Esophagus mucosa (tissue), 1 donor: ENCODE measurements at places on chromosomes 4 and X. TPM values are rescaled to one million over a fixed set of nuclear protein-coding genes. Genes with fewer than 3 reads are reported as not detected.

ATP2B3 gene
- total RNA-seq, result not detected

STOX2 gene
- 12.0 TPM for total RNA-seq

HELT gene
- not detected for total RNA-seq

PPARGC1A gene
- total RNA-seq, result 0.60 TPM

DNA sequence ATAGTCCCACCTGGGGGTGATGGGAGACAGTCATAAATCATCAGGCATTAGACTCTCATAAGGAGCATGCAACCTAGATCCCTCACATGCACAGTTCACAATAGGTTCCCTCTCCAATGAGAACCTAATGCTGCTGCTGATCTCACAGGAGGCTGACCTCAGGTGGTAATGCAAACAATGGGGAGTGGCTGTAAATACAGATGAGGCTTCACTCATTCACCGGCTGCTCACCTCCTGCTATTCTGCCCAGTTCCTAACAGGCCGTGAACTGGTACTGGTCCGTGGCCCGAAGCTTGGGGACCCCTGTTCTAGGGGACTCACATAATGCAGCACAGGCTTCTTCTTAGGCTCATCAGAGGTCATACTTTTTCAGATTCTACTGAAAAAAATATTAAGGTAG, 625.9 kb upstream of the AGA start:
- no peak for ATAC-seq

- no peak for ATAC-seq
Measured at GRCh38 chr4:10715696-10716095, 31.1 kb upstream of the CLNK start.

GRCh38 chr4:100736641-100737451, 219.0 kb upstream of the EMCN start:
- peak; percentile 81 for ATAC-seq

DNA sequence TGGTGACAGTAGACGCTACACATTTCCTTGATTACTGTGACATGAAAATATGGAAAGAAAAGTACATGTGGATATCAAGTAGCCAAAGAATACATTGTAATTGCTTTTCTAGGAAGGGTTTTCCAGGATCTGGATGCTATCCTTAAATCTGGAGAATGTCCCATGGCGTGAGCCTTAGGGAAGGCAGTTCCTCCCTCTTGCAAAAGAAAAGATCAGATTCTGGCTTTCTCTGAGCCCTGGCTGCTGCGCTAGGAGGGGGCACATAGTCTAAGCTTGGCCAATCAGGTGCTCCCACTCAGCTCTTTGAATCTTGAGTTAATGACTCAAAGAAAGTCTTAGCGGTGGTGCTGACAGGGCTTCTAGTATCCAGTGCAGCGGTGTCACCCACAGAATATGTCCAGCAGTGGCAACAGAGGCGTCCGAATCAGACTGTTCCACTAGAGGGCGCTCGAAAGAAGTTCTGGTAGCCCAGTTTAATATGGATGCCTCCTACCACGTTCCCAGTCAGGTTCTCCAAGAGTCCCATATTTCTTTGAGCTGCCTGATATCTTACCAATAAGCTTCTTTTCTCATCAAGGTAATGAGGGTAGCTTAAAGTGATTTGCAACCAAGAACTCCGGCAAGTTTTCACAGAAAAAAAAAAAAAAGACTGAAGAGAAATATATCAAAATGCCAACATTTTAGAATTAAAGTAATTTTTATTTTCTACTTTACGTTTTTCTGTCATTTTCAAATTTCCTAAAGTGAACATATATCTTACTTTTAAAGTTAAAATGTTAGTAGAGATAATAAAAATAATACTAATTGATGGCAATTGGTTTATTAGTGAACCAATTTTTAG, 213.4 kb upstream of the S100G start:
- peak; percentile 77 for ATAC-seq

- ATAC-seq, result no peak
Measured at GRCh38 chrX:111728096-111728495, 47.1 kb downstream of the ALG13 start.

GRCh38 chr4:151921386-151921785, 160.6 kb upstream of the GATB start:
- no peak for ATAC-seq

GRCh38 chr4:37872310-37872988, 18.4 kb upstream of the TBC1D1 start:
- ATAC-seq, result no peak

DNA sequence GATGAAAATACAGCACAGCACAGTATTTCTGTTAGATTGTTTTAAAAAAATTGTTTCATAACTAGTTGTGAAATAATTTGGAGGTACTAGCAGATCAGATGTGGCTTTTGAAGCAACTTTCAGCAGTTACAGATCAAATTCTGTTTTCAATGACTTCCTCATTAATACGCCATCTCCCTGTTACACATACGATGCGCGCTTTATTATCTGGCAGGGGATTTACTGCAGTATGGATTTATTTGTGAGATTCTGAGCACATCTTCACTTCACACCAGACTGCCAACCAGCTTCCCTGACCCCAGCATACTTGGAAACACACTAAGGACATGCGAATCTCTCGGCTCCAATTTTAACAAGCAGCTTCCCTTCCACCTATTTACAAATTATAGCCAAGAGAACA, 235.5 kb upstream of the DIAPH2 start:
- no peak for ATAC-seq

DNA sequence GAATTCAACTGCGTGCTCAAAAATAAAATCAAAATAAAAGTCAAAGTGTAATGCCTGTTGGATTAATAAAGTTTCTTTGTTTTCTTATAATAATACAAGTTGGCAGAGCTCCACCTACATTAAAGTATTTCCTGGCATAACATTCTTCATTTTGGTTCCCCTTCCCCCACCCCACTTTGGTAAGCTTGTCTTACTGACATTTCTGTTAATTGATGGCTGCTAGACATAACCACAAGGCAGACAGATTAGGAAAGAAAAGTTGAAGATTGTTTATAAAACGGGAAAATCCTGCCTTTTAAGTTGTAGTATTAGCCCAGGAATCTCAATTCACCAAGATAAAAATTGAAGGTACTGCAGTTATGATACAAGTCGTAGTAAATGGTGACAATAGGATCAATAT, 246.5 kb upstream of the RPS6KA3 start:
- ATAC-seq, result no peak

DNA sequence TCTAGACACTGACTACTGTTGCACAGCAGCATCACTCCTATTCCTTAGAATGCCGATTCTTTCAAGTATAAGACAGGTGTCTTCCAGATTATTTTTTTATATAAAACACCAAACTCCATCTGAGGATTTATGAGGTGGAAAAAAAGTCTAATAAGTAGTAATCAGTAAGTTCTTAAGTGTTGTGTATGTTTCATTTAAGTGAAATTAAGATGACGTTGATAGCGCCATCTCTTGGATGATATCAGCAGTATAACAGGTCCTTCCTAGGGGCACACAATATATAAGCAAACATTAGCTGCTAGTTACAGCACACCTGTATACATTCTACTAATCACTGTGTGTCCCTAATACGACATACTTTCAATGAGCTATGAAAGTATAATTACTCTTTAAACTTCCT, 99.6 kb upstream of the STS start:
- ATAC-seq, result no peak

- ATAC-seq, result no peak
Measured at GRCh38 chrX:40385682-40386081, 195.1 kb upstream of the ATP6AP2 start.
